ENCODE measurements at places on chromosomes 1 and 21.

DNA sequence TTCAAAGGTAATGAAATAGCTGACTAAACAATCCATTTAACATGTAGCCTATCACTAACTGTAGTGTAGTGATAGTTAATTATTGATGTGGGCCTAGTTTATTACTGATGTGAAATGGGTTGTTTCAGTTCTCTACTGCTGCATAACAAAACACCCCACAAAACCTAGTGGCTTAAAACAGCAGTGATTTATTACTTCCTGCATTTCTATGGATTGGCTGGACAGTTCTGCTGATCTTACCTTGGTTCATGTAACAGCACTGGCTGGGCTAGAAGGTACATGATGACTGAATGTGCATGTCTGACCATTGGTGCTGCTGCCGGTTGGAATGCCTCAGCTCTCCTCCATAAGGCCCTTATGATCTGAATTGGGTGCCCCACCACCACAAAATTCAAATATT, 5.4 kb upstream of the ABL2 start:
- DNase-seq = no peak

DNA sequence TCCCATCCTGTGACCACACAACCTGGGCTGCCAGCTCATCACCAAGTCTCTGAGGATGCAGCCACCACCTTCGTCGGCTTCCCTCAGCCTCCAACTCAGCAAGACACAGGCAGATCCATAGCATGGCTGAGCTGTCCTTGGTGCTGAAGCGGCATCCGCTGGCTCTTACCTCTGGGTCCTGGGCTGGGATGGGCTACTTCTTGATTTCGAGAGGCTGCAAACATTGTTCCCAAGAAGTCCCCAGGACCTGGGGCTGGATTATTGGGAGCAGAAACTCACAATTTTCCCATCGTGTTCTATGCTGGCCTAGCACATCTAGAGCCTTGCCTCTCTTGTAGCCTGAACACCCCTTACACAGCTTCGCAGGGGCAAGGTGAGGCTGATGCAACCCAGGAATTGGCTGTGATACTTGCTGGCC, 24.9 kb upstream of the C1QA start:
- DNase-seq = no peak

GRCh38 chr1:171883849-171884248, 42.6 kb downstream of the DNM3 start:
- DNase-seq = no peak

GRCh38 chr1:32770741-32771548, 46.2 kb downstream of the YARS1 start:
- no peak for DNase-seq

GRCh38 chr1:39344394-39345154, 140.1 kb downstream of the MACF1 start:
- no peak for DNase-seq

GRCh38 chr1:101307985-101308689, 71.3 kb downstream of the S1PR1 start:
- no peak for DNase-seq

- DNase-seq = no peak
These were observed 43.3 kb upstream of the USP25 start for GRCh38 chr21:15686506-15686905.

- no peak for DNase-seq
These were observed 74.2 kb downstream of the SIM2 start for GRCh38 chr21:36773117-36773516.

DNA sequence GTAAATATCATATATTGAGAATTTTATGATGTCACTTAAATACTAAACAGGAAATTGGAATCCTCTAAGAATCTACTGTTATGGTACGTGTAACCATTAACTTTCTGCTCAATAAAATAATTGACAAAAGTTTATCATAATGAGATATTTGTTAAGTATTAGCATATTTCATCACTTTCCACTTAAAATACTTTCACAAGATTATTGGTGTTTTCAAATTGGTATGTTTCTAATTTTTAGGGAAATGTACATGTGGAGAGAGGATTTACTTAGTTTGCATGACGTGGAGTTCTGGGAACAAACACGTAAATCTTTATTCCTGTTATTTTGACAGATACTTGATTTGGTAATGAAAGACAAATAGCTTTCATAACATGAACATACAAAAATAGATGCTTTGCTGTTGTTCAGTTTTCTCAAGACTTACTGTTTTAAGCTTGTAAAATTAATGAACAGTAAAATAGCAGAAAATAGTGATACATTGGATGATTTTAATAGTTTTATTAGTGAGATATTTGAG, 1.6 kb downstream of the SRSF11 start:
- no peak for DNase-seq

DNA sequence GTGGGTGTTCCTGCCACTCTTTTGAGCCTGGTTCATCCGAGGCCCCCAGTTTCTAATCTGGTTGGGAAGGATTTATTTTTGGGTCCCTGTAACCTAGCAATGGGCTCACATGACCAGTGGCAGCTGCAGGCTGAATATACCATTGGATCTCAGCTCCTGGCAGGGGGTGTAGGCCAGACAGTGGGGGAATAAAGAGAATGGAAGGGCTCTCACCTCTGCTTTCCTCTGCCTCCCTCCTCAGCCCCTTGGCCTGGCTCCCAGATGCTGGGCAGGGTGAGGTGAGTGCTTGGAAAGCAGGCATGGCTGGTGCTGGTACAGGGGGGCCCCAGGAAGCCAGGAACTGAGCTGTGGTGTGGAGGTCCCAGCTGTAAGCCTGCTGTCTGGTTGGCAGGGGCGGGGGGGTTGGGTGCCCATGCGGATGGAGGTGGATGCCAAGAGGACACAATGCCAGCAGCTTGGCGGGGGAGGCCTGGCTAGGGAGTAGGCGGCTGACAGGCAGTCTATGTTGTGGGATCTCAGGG, 3.6 kb upstream of the GPR61 start:
- DNase-seq = no peak

- no peak for DNase-seq
These were observed 59.1 kb upstream of the GPR88 start for GRCh38 chr1:100478816-100479215.

- DNase-seq = no peak
These were observed 4.0 kb upstream of the AGBL4 start for GRCh38 chr1:50027794-50028193.

GRCh38 chr1:105485207-105485606, 1571.3 kb upstream of the PRMT6 start:
- no peak for DNase-seq

GRCh38 chr1:43834280-43835081, 99.1 kb upstream of the ARTN start:
- no peak for DNase-seq

- DNase-seq = no peak
These were observed 7.9 kb downstream of the OSCP1 start for GRCh38 chr1:36442337-36442736.

DNA sequence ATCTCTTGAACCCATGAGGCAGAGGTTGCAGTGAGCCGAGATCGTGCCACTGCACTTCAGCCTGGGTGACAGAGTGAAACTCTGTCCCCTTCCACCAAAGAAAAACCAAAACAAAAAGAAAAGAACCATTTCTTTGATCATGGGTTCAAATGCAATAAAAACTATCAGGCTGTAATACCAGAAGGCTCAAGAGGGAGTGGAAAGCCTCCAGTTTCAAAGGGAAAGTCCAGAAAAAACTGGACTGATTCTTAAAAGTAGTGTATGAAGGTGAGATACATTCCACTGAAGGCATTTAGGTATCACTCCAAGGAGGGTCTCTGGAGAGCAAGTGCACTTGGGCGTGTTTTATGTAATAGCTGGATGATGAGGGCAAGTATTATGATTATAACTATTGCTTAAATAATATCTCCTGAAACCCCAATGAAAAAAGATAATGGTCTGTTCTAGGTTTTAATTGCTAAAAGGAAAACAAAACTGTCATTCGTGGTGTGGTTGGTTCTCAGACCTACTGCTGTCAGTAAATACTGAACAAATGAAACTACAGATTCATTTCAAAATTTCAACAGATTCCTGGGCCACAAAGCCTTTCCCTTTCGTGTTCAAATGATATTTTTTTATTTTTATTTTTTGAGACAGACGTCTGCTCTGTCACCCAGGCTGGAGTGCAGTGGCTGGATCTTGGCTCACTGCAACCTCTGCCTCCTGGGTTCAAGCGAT, 6.0 kb upstream of the CAMTA1 start:
- DNase-seq = no peak

GRCh38 chr1:205593532-205593931, 38.3 kb downstream of the ELK4 start:
- DNase-seq = no peak

- DNase-seq = no peak
These were observed 31.8 kb downstream of the SLC2A1 start for GRCh38 chr1:42926879-42927242.

GRCh38 chr21:17572431-17572830, 40.3 kb downstream of the BTG3 start:
- no peak for DNase-seq

DNA sequence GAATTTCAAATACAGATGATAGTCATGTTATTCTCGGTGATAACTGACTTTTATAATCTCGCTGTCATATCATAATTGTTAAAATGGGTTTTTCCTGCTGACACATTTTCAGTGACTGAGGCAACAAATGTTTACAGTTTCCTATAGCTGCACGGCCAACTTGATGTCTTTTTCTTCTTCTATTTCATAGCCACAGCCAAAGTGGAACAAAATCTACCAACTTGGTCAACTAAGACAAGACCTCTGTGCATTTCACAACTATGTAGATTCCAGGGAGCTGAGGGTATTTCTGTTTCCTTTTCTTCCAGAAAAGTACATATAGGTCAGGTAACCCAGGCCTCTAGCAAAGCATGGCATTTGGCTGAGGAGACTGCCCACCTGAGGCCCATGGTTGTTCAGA, 10.4 kb upstream of the AHCYL1 start:
- no peak for DNase-seq

DNA sequence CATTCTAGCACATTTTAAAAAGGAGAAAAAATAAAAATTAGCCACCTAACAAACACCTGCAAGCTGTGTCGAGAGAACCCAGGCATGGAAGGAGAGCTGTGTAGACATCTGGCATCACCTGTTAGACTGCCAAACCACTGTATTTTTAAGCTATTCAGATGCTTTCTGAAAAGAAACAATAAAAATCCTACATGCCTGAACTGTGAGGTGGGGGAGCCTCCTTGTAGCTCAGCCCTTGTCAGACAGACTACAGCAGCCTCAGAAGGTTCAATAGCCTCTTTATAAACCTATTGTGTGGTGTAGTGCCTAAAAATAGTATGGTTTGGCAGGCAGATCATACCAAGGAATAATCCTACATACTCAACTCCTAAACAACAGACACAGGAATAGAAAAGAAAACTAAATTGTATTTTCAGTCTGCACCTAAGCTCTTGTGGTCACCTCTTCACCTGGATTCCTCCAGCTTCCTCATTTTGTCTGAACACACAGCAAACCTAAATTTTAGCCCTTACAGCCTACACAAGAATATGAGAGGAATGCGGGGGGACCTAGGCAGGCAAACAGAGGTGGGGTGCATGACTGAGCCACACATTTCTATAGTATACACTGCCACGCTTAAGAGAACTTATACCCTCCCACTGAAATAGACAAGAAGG, 67.0 kb downstream of the SIPA1L2 start:
- DNase-seq = no peak

DNA sequence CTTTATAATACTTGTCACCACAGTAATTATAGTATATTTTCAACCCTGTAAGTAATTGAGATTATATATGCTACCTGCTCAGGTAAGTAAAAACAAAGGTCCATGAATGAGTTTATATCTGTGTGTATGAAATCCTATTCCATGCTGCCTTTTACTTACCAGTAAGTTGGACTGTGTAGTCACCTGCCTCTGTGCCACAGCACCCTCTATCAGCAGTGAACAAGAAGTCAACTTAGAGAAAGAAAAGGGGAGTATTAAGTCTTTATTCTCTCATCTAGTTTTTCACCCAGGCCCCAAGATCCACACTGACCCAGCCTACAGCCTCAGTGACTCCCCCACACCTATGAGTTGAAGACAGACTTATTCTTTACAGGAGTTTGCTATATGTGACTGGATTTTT, 36.9 kb upstream of the IFI16 start:
- DNase-seq = no peak

DNA sequence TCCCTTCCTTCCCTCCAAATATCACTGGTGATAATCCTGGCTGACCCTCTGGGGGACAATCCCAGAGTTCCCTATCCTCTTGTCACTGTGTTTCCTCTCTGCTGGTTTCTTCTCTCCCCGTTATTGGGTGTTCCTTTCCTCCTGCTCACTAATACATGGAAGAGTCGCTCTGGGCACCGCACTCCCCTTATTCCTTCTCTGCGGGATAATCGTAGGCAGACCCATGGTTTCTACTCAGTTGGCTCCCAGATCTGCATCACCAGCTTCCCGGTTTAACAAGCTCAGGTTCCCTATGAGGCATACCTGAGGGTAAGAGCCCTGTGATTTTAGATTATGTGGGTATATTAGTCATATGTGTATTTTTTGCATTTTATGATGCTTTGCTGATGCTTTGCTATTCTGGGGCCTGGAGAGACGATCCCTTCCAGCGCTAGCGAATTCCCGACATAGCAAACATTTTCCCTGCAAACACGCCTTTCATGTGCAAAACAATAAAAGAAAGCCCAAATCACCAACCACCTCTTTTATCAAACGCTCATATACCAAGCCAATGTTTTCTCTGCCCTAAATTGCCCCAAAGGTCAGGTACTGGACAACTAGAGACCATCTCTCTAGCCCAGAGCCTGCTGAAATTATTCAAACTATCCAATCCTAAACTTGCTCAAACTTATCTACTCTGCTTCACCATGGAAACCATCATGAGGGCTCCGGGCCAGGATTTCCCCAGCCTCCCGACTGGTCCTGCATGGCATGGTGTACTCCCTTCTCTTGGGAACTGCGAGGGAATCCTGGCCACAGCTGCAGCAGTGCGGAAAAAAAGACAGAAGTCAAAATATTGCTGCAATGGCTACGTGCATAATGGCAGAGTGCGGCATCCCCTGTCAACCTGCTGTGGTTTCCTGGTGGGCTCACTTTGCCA, 84.2 kb downstream of the PCP4 start:
- no peak for DNase-seq

DNA sequence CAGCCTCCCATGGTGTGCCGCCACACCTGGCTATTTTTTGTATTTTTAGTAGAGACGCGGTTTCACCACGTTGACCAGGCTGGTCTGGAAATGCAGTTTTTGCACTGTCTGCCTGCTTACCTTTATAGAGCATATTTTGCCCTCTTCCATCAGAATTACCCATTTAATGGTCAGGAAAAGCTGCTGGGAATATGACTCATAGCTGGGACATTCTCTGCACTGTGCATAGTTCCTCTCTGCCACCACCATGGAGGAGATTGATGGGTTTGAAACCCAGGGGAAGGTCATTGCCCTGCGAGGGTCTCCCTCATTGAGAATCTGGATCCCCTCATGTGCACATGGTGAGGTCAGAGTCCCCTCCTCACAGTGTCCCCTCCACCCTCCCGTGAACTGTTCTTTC, 32.1 kb downstream of the MX1 start:
- no peak for DNase-seq

- DNase-seq = no peak
These were observed 95.9 kb downstream of the LMO4 start for GRCh38 chr1:87424541-87424940.
